ENCODE measurements at places on chromosomes 3 and 15.

DNA sequence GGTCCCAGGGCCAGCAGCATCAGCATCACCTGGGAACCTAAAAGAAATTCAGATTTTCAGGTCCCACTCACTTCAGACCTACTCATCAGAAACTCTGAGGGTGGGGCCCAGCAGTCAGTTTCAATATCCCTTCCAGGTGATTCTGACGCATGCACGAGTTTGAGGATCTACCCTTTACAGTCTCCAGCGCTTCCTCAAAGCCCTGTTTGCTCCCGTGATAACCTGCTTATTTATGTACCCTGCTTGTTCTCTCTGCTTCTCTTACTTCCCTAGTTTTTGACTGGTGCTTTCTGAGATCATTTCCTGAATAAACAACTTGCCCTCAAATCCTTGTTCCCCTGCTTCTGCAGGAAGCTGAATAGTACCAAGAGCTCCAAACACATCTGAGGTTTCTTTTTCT is 245.3 kb downstream of the ZNF621 start:
- DNase-seq, result no peak

DNA sequence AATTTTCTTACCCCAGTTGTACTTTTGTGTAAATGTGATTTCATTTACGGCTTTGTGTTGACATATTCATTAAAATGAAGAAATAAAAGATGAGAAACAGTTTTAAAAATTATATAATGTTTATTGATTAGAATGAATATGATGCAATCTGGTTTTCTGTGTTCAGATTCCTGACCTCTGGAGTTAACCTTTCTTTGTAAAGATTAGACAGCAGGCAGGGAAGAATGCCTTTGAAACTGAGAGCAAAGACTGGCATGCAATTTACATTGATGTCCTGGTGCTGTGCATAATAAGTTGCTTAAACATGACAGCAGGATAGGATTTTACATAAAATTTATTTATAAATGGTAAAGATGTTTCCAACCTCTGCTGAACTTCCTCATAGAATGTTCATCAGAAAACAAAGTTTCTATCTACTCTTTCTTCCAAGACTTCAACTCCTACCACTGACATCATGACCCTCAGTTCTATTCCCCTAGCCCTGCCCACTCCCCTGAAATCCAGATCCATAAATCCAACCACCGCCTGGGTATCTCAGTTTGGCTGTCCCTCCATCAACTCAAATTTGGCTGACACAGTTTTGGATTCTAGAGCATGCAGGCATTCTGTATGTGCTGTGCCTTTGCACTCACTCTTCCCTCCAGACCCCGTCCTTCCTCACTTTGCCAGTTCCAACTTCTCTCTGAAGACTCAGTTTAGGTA is 1.7 kb downstream of the HGD start:
- DNase-seq, result no peak

DNA sequence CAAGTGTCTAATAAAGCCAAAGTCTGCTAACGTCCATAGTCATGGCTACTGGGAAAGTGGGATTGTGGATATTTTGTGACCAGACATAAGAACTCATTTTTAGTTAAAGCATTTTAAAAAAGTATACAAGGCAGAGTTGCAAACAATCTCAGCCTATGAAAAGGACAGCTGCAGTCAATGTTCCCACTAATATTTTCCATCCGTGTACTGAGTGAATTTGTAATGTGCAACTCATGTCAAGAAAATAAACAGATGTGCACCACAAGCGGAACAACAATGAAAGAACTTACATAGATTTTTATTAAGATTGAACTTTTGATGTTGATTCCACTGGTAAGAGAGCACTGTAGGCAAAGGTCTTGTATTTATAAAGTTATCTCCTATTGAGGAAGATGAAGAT is 231.3 kb upstream of the SEMA6D start:
- no peak for DNase-seq

DNA sequence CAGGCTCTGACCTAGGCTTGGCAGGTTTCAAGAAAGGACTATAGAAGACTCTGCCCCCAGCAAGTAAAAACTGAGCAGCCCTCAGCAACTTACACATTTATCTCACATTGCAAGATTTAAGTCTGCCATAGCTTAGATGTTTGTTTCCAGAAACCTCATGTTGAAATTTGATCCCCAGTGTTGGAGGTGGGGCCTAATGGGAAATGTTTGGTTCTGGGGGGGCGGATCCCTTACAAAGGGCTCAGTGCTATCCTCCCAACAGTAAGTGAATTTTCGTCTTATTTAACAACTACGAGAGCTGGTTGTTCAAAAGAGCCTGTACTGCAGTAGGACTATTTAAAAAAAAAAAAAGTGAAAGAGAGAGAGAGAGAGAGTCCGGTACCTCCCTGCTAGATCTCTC is 125.2 kb upstream of the PROK2 start:
- no peak for DNase-seq

GRCh38 chr3:141240687-141241615 is 9.3 kb downstream of the PXYLP1 start:
- DNase-seq, result no peak

DNA sequence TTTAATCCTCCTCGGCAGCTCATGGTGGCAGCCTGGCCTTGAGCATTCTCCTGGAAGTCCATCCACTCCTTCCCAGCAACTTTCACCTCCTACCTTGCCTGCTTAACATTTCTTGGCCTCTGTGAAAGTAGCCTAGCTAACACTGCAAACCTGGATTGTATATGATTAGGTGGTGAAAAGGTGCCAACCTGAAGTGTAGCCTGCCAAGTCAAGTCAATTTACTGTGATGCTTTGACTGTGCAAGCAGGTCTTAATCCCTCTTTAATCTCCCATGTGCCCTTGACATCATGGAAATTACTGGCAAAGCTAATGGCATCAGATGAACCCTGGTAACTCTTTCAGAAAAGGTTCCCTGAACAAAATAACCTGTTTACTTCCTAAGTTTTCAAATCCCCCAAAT is 169.7 kb upstream of the NR2F2 start:
- DNase-seq, result no peak

DNA sequence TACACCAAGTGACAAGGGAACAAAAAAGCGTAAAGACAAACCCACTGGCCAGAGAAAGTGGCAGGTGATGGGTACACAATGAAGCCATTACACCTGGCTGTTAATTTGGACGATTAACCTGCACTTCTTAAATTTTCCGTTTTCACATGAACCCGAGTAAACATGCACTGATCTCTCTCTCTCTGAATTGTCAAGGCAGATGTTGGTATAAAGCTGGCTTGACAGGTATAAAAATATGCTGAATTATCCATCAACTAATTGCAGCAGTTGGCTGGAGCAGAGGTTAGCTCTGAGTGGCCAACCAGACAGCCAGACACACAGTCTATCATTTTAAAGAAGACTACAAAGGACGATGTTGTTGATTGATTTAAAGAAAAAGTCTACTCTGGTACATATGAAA is 561.7 kb upstream of the ALCAM start:
- no peak for DNase-seq

DNA sequence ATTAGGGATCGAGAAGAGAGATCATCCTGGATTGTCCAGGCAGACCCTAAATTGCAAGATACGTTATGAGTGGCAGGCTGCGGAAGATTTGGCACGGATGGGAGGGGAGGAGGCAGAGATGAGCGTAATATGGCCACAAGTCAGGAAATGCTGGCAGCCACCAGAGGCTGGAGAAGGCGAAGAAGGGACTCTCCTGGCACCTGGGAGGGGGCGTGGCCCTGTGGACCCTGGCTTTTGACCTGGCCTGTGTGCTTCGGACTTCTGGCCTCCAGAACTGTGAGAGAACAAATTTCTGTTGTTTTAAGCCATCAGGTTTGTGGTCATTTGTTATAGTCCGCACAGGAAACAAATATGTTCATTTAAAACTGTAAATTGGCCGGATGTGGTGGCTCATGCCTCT is 31.9 kb upstream of the IGF1R start:
- no peak for DNase-seq

DNA sequence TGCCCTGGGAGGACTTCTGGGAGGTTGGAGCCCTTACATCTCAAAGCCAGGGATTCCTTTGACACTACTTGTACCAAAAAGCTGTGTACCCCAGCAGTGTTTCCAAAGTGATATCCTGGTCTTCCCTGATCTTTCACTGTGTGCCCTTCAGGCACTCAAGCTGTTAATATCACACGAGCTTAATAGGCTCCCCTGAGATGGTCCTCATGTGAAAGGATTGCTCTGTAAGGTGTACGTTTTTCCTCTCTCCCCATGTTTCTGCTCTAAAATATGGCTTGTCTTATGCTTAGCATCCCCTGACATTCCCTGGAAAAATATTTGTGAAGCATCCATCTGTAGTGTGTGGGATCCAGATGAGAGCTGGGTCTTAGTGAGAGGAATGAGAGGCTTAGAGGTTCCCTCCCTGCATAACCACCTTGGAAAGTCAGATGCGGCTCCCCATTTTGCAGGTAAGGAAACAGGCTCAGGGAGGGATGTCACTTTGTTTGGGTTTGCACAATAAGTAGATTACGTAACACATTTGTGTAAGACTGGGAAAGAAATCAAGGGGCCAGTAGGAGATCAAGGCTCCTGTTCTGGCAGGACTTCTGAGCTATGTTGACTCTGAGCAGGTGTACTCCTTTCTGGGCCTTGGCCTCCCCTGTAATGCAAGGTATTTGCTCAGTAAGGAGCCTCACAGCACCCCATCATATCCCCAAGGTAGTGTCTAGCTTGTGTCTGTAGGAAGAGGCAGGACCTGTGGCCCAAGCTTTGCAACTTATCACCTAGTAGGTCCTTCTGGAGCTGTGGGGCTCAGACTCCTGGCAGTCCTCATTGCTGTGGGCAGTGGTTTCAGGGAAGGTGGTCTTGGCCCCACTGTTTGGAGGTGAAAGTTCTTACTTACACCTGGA is 667 bp upstream of the ACOX2 start:
- no peak for DNase-seq

DNA sequence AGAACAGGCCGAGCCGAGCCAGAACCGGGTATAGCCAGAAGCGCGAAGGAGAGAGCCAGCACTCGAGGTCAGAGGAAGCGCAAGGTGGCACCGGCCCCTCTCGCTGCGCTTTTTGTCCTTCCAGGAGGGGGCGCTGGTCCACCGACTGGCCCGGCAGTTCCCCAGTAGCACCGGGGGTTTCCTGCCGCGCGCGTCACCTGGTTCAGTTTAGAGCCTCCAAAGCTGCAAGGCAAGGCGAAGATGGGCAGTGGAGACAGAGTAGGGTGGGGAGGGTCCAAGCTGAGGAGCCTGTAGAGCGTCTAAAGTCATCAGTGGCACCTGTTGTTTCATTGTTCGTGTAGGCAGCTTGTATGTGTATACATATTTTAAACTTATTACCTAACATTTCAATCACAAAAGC is 7.6 kb upstream of the NR2E3 start:
- DNase-seq, result no peak

- no peak for DNase-seq
Observed at GRCh38 chr3:112776000-112776399, 70.7 kb downstream of the CD200R1L start.
